ENCODE measurements at places on chromosomes 3 and 15.

DNA sequence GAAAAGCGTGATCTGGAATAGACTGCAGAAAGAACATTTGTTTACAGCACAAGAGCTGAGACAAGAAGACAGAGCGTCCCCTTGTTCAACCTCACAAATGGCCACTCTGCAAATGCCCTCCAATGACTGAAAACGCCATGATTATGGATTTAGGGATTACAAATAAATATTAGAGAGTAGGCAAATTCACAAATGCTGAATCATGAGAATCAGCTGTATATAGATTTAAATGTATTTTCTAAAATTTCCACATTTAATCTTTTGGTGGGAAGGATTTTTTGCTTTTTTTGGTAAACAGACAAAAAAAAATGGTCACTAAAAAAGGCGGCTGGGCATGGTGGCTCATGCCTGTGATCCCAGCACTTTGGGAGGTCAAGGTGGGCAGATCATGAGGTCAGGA lies 10.6 kb upstream of the POLG start:
- DNase-seq: no peak

GRCh38 chr3:45387171-45387570 lies 1.2 kb upstream of the LARS2 start:
- DNase-seq: no peak

GRCh38 chr3:4292301-4292700 lies 10.9 kb upstream of the SETMAR start:
- no peak for DNase-seq

- DNase-seq: no peak
These were observed 125.8 kb upstream of the TMEM108 start for GRCh38 chr3:132912416-132912753.

DNA sequence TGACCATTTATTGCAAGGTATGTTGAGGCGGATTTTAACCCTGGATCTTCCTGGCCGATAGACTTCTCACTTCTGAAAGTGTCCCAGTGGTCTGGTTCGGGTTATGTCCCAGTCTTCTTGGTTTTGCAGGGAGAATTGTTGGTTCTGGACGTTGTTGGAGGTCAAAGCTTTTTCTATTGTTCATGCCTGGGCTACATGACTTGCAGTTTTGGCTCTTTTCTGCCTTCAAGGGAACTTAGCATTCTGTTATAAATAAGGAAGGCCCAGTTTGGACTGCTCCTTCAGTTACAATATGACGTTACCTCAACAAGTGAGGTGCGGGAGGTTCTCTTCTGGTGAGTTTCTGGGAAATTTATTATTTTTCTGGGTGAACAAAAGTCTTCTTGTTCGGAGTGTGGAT lies 614.3 kb downstream of the DIPK2A start:
- DNase-seq: no peak

DNA sequence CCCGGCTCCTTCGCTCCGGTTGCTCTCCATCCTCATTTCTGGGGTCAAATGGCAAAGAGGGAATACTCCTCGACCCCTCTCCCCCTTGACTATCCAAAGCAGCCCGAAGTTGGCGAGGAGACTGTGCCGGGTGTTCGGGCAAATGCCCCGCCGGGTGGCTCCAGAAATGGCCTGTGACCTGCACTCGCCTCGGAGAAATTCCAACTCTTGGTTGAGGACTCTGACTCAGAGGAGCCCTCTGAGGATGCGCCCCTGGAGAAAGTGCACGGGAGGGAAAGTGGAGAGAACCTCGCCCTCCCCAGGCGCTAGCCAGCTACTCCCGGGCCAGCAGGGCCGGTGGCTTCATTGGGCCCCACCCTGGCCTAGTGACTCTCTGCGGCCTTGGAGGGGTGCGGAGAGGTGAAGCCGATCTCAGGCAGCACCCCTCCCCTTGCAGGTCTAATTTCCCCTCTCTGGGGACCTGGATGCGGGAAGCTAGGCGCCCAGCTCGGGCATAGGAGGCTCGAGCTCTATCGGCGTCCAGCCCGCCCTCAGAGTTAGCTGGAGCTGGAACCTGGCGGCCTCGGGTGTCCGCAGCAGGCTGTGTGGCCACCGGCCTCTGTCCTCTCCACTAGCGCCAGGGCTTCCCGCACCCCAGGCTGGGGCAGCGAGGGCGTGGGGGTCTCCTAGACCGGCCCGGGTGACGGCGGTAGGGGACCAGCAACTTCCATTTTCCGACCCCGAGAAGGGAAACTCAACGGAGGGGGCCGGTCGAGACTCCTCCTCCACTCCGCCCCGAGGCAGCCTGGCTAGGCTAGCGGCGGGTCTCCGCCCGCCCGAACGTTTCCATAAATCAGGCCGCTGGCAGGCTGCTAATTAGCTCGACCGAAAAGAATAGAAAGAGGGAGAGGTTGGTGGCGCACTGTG lies 29.4 kb downstream of the NR2F2 start:
- no peak for DNase-seq

DNA sequence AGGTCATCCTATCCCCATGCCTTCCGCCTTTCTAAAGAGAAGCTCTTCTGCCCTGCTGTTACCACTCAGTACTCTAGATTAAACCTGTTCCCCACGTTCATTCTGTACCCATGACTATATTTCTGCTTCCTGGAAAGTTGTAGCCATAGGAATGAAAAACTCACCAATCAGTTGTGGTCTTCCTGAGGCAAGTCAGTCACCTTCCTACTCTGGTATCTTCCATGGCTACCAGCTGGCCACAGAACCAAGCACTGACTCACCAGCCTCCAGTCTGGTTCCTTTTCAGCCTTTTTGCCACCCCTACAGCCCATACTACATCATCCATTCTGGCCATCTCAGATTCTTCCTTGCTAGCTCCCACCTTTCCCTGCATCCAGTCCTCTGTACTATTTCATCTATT lies 46.4 kb downstream of the TMEM44 start:
- no peak for DNase-seq

DNA sequence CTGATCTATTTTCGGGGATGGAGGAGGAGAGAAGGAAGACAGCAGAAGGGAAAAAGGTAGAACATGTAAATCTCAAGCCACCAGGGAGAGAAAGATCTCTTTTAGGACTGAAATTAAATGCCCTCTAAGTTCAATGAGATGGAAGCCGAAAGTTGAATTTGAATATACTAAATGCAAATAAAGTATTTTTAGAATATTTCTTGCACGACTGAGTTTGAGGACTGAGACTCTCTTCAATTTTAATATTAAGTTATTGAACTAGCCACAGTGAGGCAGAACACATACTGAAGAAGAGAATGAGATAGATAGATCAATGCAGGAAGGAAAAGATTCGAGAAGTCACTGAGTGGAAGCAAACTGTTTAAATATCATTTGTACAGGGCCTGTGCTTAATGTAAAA lies 399.9 kb upstream of the CBLB start:
- no peak for DNase-seq
